ENCODE measurements at places on chromosomes 2 and 18. TPM values are rescaled to one million over a fixed set of nuclear protein-coding genes. Genes with fewer than 3 reads are reported as not detected.

OXER1 gene
- total RNA-seq, result not detected

CRYGC gene
- total RNA-seq, result not detected

CHST10 gene
- total RNA-seq, result 9.4 TPM

GRHL1 gene
- total RNA-seq, result 2.2 TPM

DNAJC5G gene
- total RNA-seq, result not detected

GCKR gene
- 0.29 TPM for total RNA-seq

DNAH7 gene
- 0.27 TPM for total RNA-seq

ID2 gene
- 14.3 TPM for total RNA-seq

NAT8 gene
- total RNA-seq, result not detected

Measured in Daoy (cell line).